CD8-positive, alpha-beta memory T cell (primary cell): ENCODE measurements at places on chromosomes 11 and 22. TPM values are rescaled to one million over a fixed set of nuclear protein-coding genes. Genes with fewer than 3 reads are reported as not detected.

Gene TMEM126A
- 70.0 TPM for total RNA-seq

Gene TRPM5
- total RNA-seq: not detected

Gene FOLH1
- total RNA-seq: not detected

Gene CXCR5
- total RNA-seq: 5.8 TPM

Gene HEPHL1
- total RNA-seq: not detected

Gene CDK2AP2
- 68.9 TPM for total RNA-seq

Gene GGTLC2
- total RNA-seq: not detected

Gene SF1
- 423 TPM for total RNA-seq

Gene MMP11
- total RNA-seq: 1.6 TPM

Gene OR52I2
- not detected for total RNA-seq

Gene SSH3
- 8.4 TPM for total RNA-seq

Gene ART1
- not detected for total RNA-seq

Gene ADM2
- 3.4 TPM for total RNA-seq

Gene C11orf52
- not detected for total RNA-seq

Gene AQP11
- total RNA-seq: 0.50 TPM

Gene DRD4
- total RNA-seq: 0.22 TPM

Gene ANO5
- not detected for total RNA-seq

Gene OSBP2
- total RNA-seq: 0.74 TPM

Gene MYO7A
- 0.20 TPM for total RNA-seq

Gene CNIH2
- total RNA-seq: 2.8 TPM

Gene UCP3
- 2.9 TPM for total RNA-seq

Gene OR10A4
- total RNA-seq: not detected

Gene THYN1
- 58.9 TPM for total RNA-seq

Gene CLDN5
- total RNA-seq: not detected

Gene OR51S1
- not detected for total RNA-seq

Gene POU2F3
- not detected for total RNA-seq

Gene CTSW
- total RNA-seq: 44.3 TPM

Gene CDC42BPG
- total RNA-seq: 0.66 TPM

Gene SEZ6L
- not detected for total RNA-seq

Gene PARVG
- total RNA-seq: 57.4 TPM

Gene NLRP6
- total RNA-seq: 3.6 TPM

Gene OR51B4
- not detected for total RNA-seq

Gene PRG3
- total RNA-seq: not detected

Gene HORMAD2
- total RNA-seq: not detected
